NCI-H2029 (cell line): ENCODE measurements at places on chromosomes 7 and 10.

- no peak for DNase-seq
Measured at GRCh38 chr7:31027161-31027965, 24.7 kb upstream of the ADCYAP1R1 start.

DNA sequence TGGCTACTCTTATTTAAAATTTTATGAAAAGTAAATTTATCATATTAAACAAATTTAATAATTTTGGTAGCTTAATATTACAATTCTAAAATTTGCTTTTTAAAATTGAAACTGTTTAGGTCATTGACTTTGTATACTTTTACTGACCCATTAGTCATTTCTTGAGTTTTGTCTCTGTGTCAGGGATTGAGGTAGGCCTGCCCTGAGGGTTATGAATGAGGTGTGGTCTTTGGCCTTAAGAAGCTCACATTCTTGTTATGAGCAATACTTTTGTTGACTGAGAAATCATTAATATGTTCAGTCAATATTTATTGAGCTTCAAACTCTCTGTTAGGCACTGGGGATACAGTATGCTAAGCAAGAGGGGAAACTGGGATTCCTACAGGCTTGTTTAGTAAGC lies 47.0 kb upstream of the RPA3 start:
- DNase-seq, result no peak

- no peak for DNase-seq
Measured at GRCh38 chr7:57071-57470, 135.3 kb upstream of the FAM20C start.

- DNase-seq, result no peak
Measured at GRCh38 chr10:102460836-102461186, 9.5 kb upstream of the C10orf95 start.

GRCh38 chr10:53223851-53224250 lies 451.3 kb upstream of the MBL2 start:
- no peak for DNase-seq

DNA sequence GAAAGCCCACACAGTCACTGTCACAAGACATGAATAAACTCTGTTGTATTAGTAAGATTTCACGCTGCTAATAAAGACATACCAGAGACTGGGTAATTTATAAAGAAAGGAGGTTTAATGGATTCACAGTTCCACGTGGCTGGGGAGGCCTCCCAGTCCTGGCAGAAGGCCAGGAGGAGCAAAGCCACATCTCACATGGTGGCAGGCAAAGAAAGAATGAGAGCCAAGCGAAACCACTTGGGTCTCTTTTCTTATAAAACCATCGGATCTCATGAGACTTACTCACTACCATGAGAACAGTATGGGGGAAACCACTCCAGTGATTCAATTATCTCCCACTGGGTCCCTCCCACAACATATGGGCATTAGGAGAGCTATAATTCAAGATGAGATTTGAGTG lies 110.2 kb downstream of the ST8SIA6 start:
- no peak for DNase-seq

- DNase-seq, result no peak
Measured at GRCh38 chr10:101769541-101770180, 6.3 kb downstream of the FGF8 start.

DNA sequence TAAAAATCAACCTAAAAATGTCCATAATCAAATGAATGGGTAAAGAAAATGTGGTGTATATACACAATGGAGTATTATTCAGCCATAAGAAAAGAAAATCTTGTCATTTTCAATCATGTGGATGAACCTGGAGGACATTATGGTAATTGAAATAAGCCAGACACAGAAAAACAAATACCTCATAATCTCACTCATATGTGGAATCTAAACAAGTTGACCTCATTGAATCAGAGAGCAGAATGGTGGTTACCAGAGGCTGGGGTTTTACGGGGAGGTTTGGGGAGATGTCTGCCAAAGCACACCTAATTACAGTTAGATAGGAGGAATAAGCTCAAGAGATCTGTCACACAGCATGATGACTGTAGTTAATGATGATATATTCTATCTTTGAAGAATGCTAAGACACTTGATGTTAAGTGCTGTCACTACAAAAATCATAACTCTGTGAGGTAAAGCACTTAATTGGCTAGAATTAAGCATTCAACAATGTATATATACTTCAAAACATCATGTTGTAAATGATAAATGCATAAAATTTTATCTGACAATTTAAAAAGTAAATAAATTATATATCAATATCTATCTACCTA lies 39.1 kb upstream of the TNPO3 start:
- DNase-seq, result no peak

- no peak for DNase-seq
Measured at GRCh38 chr7:12764458-12764891, 77.0 kb downstream of the ARL4A start.

GRCh38 chr10:38032886-38033285 lies 22.4 kb downstream of the ZNF33A start:
- no peak for DNase-seq

GRCh38 chr7:122255454-122255853 lies 49.1 kb downstream of the FEZF1 start:
- DNase-seq, result no peak

GRCh38 chr7:264541-265191 lies 25.3 kb upstream of the FOXL3 start:
- peak; percentile 63 for DNase-seq

GRCh38 chr7:128837521-128837921 lies 7.3 kb downstream of the FLNC start:
- no peak for DNase-seq

DNA sequence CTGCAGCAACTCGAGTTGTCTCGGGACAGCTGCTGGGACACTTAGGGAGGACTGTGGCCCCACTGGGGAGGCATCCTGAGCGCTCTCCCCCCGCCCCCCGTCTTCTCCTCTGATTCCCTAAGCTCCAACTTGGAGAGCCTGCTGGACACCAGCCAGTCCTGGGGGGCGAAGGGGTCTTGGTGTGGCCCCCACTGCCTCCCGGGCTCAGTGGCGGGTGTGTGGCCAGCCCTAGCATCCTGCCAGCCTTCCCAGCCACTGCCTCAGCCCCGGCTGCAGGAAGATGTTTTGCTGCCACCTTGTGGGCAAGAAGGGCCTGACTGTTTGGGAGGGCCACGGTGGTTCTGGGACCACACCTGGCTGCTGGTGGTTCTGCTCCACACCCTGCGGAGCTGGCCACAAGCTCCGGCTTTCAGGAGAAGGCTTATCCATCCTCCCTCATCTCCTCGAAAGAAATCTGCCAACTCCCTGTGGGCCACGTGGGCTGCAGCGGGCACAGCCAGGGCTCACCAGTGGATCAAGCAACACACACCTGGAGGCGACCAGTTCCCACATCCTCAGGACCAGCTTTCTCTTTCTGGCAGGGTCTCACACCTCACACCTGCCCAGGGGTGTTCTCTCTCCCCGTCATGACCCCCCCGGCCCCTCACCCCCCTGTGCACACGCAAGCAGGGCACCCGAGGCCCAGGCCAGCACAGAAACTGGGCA lies 24.8 kb downstream of the AGAP3 start:
- peak; percentile 54 for DNase-seq

- no peak for DNase-seq
Measured at GRCh38 chr7:139623518-139623917, 100.0 kb downstream of the CLEC2L start.

GRCh38 chr10:29757551-29758297 lies 123.0 kb upstream of the SVIL start:
- no peak for DNase-seq

DNA sequence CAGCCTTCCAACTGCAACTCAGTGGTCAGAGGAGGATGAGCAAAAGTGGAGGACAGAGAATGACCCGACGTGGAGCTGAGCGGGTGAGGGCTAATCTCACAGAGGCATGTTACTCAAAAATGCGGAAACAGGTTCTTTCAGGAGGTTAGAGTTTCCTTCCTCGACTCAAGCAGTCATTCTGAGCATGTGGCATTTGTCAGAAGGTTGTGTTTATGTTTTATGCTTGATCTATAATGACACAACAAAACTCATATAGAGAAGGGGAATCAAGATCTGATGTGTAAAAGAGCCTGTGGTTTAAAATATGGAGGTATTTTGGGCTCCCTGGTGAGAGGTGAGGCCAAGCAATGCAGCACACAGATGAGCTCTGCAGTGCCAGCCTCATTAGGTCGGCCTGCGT lies 311.4 kb downstream of the ADARB2 start:
- DNase-seq, result no peak

DNA sequence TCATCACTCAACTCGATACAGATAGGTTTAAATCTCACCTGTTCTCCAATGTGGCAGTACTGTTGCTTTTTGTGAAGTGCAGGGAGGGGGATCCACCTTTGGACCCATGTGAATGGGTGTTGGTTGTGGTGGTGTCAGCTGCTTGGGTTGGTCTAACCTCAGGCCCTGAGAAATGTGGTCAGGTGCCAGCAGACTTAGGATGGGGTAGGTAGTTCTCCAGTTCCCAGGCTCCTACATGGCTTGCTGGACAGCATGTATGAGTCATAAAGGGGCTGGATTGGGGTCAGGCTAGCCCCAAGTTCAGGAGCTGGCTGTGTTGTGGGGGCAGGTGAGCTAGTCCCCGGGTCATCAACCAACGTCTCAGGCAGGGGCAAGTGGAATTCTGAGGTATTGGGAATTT lies 472.6 kb upstream of the CNTNAP2 start:
- no peak for DNase-seq

DNA sequence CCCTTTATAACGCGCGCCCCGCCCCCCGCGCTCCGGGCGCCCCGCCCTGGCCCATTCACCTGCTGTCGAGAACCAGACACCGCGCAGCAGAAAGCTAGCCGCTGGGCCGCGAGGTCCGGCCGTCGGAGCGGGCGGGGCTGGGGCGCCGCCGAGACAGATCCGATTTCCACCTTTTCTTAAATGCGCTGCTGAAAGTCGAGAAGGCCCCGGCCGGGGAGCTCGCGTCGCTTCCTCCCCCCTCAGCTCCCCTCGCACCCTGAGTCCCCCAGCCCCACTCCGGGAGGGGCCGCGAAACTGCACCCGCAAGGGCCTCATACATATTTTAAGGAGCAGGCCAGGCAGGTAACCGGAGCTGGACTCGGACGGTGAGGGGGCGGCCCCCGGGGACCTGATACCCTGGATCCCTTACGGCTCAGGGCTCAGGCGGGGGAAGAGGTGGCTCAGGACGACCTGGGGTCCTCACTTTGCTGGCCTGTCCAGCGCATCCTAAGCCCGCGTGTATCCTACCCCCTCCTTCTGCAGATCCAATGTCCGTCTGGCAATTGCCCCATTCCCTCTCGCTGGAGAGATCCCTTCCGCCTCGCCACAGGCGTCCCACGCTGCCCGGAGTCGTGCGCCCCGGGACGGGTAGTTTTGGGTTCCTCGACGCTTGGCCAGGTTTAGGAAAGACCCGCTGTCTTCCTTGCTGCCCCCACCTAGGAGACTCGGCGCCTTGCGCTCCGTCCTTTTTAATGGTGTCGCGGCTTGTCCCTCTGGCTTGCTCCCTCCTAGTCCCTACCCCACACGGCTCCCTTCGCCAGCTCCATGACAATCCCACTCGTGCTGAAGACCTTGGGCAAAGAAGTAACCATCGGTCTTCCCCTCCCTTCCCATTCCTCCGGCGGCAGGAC lies 170.6 kb downstream of the UBE2H start:
- peak; percentile 46 for DNase-seq

GRCh38 chr7:1898628-1899185 lies 228.6 kb downstream of the ELFN1 start:
- no peak for DNase-seq

- no peak for DNase-seq
Measured at GRCh38 chr7:54838175-54838910, 79.3 kb upstream of the SEC61G start.

GRCh38 chr10:60299961-60300883 lies 89.5 kb downstream of the ANK3 start:
- DNase-seq, result no peak

GRCh38 chr7:11623093-11623678 lies 208.8 kb downstream of the THSD7A start:
- no peak for DNase-seq

- DNase-seq, result no peak
Measured at GRCh38 chr7:66539902-66540375, 88.7 kb upstream of the KCTD7 start.

- DNase-seq, result no peak
Measured at GRCh38 chr7:121510302-121510701, 114.2 kb upstream of the FAM3C start.

GRCh38 chr10:49679480-49679893 lies at the start of gene C10orf53:
Gene C10orf53, plus strand, starts transcription at chr10:49679651. Its CDS starts 47 bp downstream, at chr10:49679698.
- DNase-seq, result peak; percentile 48

DNA sequence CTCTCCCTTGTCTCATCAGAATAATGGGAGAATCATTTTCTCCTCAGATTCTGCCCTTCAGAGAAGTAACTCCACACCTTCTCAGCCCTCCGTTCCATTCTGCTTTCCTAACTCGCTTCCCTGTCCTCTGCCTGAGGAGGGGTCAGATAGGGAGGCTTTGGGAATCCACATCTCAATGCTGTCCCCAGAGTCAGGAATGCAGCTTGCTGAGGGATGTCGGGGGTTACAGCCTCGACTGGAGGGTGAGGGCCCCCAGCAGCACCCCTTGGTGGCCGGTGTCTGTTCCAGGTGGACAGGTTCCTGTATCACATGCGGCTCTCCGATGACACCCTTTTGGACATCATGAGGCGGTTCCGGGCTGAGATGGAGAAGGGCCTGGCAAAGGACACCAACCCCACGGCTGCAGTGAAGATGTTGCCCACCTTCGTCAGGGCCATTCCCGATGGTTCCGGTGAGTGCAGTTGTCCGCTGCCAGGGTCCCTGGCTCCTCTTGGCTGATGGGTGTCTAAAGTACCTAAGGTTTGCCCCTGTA lies 6.9 kb downstream of the HKDC1 start:
- DNase-seq, result no peak

- peak; percentile 82 for DNase-seq
Measured at GRCh38 chr7:55099821-55100543, 81.2 kb downstream of the EGFR start.

GRCh38 chr10:92760609-92761008 lies 70.9 kb downstream of the HHEX start:
- no peak for DNase-seq

- DNase-seq, result peak; percentile 44
Measured at GRCh38 chr10:71391701-71392100, 5.0 kb upstream of the CDH23 start.

GRCh38 chr7:151431281-151431767 lies 8.6 kb downstream of the CRYGN start:
- no peak for DNase-seq

GRCh38 chr10:31299119-31299518 lies 19.9 kb upstream of the ZEB1 start:
- DNase-seq, result no peak
